ENCODE measurements at places on chromosomes 1 and 21.

- DNase-seq, result no peak
Measured at GRCh38 chr21:37001441-37001840, 5.1 kb upstream of the RIPPLY3 start.

DNA sequence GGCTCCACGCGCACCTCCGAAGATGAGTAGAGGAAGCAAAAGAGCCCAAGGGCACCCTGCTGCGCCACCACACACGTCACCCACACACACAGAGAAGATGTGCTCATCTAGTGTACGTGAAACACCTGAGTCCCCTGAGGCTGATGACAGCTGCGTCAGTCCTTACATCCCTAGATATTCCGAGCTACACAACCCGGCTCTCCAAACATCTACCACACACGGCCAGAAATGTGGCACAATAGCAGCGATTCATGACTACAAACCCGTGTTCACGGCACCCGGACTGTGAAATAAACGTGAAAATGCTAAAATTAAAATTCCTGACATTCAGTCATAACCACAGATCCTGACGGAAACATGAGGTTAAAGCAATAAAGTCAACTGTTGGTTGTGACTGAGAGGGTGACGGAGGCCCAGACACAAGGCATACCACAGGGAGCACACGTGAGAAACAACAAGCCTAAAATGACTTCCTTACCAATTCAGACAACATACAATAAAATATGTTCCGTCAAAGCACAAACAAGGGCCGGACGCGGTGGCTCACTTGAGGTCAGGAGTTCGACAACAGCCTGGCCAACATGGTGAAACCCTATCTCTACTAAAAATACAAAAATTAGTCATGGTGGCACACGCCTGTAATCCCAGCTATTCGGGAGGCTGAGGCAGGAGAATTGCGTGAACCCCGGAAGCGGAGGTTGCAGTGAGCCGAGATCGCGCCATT is 7.3 kb downstream of the SSU72 start:
- DNase-seq, result no peak

DNA sequence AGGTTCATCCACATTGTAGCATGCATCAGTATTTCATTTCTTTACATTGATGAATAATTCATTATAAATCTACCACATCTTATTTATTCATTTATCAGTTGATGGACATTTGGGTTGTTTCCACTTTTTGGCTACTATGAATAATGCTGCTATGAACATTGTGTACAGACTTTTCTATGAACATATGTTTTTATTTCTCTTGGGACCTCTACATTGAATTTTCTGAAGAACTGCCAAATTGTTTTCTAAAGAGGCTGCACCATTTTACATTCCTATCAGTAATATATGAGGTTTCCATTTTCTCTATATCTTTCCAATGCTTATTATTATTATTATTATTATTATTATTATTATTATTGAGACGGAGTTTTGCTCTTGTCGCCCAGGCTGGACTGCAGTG is 81.3 kb upstream of the SELENON start:
- no peak for DNase-seq

GRCh38 chr1:29033829-29034466 is 89.8 kb downstream of the TMEM200B start:
- DNase-seq, result no peak

GRCh38 chr1:4394366-4394765 is 260.0 kb upstream of the AJAP1 start:
- DNase-seq, result no peak

GRCh38 chr1:240711020-240711419 is 99.1 kb upstream of the GREM2 start:
- no peak for DNase-seq

- no peak for DNase-seq
Measured at GRCh38 chr1:236799001-236799400, 3.9 kb downstream of the MTR start.

- no peak for DNase-seq
Measured at GRCh38 chr1:103513711-103514110, 11.8 kb upstream of the RNPC3 start.

DNA sequence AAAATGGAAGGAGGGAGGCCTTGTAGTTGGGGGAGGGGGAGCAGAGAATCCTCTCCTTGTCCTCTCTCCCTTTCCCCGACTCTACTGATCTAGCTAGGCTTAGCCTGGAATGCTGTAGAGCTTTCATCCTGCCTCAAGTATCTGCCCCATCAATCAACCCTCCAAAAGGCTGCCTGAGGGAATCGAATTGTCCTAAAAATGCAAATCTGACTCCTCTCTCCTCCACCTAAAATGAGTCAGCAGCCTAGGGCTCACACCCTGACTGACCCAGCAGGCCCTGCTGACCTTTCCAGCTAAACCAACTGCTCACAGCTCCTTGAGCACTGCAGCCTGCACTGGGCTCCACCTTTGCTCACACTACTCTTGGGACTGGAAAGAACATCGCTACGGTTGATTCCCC is 2.8 kb downstream of the HPDL start:
- DNase-seq, result no peak

All from cortex of kidney (tissue), 1 donor.